Hematopoietic multipotent progenitor cell treated with erythropoietin and hydrocortisone succinate and interleukin-3 and kit ligand, for 8 days (in vitro differentiated cells): ENCODE measurements at places on chromosomes 5 and 9.
A peak's percentile ranks its signal among the peaks of the same experiment; 100 is the strongest.

DNA sequence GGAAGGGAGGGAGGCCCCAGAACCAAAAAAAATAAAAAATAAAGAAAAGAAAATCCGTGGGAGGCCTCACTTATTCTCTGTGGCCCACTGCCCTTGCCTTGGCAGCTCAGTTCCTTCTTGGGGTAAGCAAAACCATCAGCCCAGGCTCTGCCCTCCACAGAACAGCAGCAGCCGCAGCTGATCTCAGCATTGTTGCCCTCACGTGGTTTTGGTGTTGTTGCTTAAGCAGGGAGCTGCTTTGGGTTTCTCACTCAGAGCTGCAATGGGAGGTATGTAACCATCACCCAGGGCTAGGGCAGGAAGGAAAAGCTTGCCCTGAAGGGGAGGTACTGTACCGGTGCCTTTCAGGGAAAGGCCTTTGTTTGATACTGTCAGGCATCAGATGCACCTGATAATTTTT lies 374.7 kb upstream of the WWC1 start:
- DNase-seq = no peak

DNA sequence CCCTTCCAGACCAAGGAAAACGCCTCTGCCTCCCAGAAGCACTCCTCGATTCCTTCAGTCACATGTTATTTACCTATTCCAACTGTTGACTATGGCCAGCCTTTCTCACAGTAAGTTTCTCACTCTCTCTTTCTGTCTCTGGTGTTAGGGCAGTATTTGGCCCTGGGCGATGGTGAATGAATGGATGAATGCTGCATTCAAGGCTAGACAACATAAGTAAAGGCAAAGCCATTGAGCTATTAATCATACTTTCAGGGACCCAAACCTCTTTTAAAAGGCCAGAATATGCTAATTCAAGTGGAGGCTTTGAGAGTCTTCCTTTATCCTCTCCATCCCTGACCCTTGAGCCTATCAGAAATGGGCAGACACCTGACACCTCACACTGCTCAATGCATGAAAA lies 78.5 kb downstream of the SEC61B start:
- DNase-seq = no peak

DNA sequence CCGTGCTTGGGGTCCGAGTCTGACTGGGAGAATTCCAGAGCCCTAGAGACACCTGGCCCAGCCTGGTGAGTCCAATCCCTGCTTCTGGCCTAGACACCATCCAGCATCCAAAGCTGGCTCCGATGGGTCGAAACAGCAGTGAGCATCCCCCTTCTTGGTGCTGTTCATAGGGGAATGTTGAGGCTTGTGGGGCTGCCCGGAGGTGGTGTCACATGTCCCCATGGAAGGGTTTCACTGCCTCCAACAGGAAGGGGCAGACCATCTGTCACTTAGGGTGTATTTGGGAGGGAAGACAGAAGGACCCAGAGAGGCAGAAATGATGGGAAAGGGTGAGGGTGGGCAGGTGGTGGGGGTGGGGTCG lies 13.9 kb downstream of the C9orf50 start:
- no peak for DNase-seq

DNA sequence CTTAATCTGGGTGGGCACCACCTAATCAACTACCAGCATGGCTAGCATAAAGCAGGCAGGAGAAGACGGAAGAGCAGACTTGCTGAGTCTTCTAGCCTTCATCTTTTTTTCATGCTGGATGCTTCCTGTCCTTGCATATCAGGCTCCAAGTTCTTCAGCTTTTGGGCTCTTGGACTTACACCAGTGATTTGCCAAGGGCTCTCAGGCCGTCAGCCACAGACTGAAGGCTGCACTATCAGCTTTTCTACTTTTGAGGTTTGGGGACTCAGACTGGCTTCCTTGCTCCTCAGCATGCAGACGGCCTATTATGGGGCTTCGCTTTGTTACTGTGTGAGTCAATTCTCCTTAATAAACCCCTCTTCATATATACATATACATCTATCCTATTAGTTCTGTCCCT lies 180.2 kb downstream of the TRPM3 start:
- no peak for DNase-seq

DNA sequence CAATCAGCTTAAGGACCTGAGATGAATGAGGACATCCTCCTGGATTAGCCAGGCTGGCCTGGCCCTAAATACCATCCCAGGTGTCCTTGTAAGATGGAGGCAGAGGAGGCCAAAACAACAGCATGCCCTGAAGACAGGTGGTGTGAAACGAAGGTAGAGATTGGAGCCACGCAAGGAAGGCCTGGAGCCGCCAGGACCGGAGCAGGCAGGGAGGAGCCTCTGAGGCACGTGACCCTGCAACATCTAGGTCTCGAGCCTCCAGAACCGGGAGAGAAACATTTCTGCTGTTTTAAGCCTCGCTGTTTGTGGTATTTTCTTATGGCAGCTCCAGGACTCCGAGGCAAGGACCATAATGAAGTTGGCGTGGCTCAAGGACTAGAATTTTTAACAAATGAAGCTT lies 9.7 kb upstream of the COL5A1 start:
- no peak for DNase-seq

GRCh38 chr5:131225282-131225974 lies 38.4 kb upstream of the CDC42SE2 start:
- DNase-seq = no peak

GRCh38 chr9:137778914-137779313 lies 98.7 kb upstream of the CACNA1B start:
- no peak for DNase-seq

DNA sequence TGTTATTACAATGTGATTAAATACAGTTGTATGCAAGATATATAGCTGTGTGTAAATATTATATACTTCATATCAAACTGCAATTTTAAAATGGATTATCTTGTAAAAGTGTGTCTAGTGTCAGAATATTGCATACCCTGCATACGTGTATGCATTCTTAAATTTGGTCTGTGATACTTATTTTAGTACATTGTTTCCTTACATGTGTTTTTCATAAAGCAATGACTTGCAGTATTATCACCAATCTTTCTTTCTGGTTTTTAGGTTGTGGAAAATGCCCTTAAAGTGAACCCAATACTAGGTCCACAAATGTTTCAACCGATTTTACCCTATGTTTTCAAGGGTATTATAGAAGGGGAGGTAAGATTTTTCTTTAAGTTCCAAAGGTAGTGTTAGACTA lies 28.5 kb upstream of the LRRC70 start:
- DNase-seq = no peak

GRCh38 chr5:124512236-124512635 lies 234.2 kb downstream of the ZNF608 start:
- no peak for DNase-seq

GRCh38 chr5:43514471-43514815 lies 505 bp downstream of the C5orf34 start:
- no peak for DNase-seq

- no peak for DNase-seq
These were observed 182.8 kb downstream of the SEMA5A start for GRCh38 chr5:9363026-9363425.

DNA sequence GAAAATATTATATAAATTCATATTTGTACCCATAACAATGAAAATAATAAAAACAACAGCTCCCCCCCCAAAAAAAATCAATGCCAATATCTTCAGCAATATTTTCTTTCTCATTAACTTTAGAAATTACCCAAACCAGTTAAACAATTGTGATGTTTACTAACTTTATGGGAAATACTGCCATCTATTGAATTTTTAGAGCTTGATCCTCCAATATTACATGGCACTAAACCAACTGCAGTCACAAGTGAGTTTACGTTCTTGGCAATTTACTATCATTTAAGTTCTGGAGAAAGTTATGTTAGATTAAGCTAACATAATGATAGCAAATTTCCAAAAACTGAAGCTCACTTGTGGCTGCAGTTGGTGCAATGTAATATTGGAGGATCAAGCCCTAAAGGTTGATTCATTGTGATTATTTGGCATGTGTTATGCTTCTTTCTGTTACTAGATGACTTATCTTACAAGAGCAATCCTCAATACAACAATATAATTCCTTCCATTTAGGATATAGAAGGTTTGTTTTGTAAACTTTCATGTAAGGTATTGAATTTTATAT lies 379.5 kb downstream of the CDH18 start:
- DNase-seq = no peak

- DNase-seq = no peak
These were observed 40.5 kb downstream of the GPR21 start for GRCh38 chr9:123073991-123074422.

DNA sequence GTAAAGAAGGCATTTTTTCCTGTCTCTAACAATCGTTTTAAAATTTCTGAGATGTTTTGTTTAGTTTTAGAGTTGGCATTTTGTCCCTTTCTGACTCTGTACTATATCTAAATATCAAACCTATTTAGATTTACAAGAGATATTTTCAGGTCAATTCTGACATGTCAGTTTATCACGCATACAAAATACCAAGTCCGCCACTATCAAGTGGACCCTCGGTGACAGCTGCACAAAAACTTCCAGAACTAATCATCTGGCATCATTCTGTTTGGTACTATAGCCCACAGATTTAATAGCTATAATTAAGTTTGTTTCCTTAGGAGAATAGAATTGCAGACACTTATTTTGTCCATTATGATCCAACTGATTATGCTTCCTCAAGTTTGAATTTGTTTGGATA lies 1278.2 kb downstream of the CDH12 start:
- DNase-seq = no peak

- DNase-seq = no peak
These were observed 17.5 kb upstream of the SLC9A3 start for GRCh38 chr5:541539-542318.

DNA sequence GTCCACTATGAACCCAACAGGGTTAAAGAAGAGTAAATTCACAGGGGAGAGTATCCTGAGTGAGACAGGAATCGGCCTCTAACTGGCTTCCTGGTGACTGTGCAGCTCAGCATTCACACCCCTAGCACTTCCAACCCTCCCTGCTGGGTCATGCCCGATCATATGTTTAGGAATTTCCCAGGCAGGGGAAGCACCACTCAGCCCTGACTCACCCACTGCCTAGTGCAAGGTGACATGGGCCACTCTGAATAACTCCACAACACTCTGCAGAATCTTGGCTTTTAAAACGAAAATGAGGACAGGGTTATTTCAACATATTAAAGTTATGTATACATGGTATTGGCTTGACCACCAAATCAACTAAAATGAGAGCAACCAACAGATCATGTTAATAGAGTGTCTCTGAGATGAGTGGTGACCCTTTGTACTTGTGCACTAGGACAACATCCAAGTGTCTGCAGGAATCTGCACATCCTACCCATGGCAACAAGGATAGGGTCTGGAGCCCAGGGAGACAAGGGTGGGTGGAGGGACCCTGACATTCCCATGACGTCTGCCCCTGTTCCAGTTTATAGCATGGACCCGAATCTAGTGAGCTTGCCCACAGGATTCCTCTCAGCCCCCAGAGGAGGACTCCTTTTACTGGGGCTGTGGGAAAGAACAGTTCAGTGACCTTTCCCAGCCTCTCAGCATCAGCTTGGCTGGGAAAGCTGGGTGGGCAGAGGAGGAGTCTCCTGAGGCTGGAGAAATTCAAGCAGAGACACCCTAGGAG lies 485.8 kb downstream of the SEMA5A start:
- no peak for DNase-seq

DNA sequence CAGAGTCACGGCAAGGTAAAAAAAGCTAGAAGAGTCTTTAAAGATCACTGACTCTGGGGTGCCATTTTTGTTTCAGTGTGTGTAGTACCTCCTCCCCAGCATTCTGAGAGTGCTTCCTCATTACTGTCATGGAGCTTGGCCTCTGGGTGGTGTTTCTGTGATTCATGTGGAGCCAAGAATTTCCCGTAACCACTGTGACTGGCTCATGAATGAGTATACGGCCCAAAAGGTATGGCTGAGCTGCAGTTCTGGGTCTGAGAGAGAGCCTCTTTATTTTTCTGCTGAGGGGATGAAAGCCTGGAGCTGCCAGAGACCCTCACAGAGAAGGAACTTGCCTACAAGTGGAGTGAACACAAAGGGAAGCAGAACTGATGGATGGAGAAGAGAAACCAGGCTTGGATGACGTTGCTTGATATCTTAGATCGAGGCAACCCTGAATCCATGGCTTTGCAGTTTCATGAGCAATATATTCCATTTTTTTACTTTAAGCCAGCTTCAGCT lies 85.6 kb downstream of the PTTG1 start:
- no peak for DNase-seq

GRCh38 chr5:78009937-78010527 lies 233.9 kb upstream of the TBCA start:
- no peak for DNase-seq

GRCh38 chr5:120532835-120533234 lies 68.7 kb downstream of the PRR16 start:
- no peak for DNase-seq

DNA sequence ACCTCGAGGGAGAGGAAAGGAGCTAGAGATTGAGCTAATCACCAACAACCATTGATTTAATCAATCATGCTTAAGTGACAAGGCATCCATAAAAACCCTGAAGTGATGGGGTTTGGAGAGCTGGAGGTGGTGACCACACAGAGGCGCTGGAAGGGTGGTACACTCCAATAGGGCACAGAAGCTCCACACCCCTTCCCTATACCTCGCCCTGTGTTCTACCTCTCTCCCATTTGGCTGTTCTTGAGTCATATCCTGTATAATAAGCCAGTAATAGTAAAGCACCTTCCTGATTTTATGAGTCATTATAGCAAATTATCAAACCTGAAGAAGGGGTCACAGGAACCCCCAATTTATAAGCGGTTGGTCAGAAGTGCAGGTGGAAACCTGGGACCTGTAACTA lies 18.3 kb downstream of the ACTL7B start:
- no peak for DNase-seq

DNA sequence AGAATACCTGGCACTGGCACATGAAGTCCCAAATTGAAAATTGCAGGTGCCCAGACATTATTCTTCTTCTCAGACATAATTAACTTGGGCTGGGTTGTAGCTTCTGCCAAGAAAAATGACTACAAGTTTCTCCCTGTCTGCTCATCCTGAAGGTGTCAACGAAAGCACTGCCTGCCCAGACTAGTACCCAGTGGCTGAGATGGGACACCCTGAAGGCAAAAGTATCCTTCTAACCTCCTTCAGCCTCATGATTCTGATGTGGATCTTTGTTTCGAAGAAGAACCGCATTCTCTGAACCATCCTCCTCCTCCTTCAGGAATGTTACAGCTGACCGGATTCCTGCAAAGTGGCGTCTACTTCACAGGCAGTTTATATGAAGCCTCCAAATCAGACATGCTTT lies 161.1 kb upstream of the FST start:
- DNase-seq = no peak

DNA sequence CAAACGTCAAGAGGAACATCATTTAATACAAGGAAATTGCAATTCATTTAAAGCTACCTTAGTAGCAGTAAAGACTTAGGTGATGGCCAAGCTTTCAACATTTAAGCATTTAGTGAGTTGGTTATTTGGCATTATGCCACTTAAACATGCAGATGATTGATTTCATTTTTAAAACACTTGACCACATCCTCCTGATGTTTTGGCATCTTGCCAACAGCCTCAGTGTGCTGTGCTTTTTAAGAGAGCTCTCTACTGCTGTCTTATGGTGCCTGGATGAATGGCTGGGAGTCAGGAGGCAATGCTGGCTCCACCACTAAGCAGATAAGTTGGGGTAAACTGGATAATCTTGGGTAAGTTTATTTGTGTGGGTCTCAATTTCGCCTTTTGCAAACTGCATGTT lies 364.5 kb downstream of the MAN2A1 start:
- peak; percentile 86 for DNase-seq
